ENCODE measurements at places on chromosomes 1 and 21.

GRCh38 chr1:208432346-208432745, 188.2 kb upstream of the PLXNA2 start:
- DNase-seq = no peak

- DNase-seq = peak; percentile 29
These were observed 1.2 kb downstream of the MAPKAPK2 start for GRCh38 chr1:206685769-206686477.

DNA sequence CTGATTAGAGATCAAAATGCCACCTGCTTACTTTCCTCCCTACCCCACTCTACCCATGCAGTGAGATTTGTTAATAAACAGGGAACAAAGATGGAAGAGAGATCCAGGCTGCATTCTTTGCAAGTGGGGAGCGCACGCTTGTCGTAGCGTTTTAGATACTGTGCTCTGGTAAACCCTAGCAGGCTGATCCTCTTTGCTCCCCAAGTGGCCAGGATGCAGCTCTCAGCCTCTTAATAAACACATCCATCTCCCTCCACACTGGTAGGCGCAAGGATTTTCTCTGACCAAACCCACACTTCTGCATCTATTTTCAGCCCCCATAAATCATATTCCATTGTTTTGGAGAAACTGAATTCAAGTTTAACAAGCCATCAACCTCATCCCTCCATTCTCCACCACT, 2.9 kb downstream of the PGBD5 start:
- DNase-seq = no peak

- DNase-seq = peak; percentile 46
These were observed 144.1 kb downstream of the TNR start for GRCh38 chr1:175599212-175599705.

GRCh38 chr1:217048104-217048707, 325.0 kb upstream of the ESRRG start:
- DNase-seq = peak; percentile 3
